ENCODE measurements at places on chromosomes 2 and 18.

GRCh38 chr2:175318542-175318941, 137.0 kb upstream of the ATP5MC3 start:
- DNase-seq: no peak

GRCh38 chr2:1192121-1192520, 221.1 kb upstream of the TPO start:
- no peak for DNase-seq

DNA sequence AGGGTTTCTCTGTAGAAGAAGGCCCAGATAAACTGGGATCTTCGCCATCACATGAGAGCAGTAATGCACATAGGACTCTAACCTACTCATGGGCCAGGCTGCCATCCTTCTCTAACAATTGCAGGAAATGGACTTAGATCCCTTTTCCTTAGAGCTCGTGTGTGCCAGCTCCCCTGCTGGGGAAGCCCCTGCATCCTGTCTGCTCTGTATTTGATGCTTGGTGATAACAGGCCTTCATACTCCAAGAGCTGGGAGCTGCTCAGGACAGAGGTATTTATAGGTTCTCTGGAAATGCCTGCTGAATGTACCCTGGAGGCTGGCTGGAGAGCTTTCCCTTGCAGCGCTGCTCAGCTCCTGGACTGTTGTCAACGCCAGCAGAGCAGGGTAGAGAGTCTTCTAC, 249.6 kb downstream of the MTX2 start:
- DNase-seq: no peak

- DNase-seq: no peak
These were observed 31.3 kb downstream of the HDHD2 start for GRCh38 chr18:47118981-47119380.

GRCh38 chr2:8684540-8684877, 2.7 kb downstream of the ID2 start:
- peak; percentile 59 for DNase-seq

- no peak for DNase-seq
These were observed 95.3 kb upstream of the CAVIN2 start for GRCh38 chr2:191942090-191942738.

DNA sequence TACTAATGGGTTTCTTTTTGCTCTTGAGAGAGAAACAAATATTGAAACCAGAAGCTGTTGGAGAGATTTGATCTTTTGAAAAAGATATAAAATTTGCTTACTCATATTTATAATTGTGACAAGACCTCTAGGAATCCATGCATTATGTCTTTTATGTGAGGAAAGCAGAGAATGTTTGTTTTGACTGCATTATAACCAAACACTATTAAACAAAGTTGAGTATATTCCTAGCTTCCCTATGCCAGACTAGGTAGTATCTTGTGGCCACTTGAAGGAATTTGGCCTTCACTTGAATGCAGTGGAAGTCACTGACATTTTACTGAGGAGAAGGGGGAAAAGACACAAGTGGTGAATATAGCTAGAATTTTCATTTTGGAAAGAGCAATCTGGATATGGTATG, 521.8 kb upstream of the ZEB2 start:
- DNase-seq: no peak

DNA sequence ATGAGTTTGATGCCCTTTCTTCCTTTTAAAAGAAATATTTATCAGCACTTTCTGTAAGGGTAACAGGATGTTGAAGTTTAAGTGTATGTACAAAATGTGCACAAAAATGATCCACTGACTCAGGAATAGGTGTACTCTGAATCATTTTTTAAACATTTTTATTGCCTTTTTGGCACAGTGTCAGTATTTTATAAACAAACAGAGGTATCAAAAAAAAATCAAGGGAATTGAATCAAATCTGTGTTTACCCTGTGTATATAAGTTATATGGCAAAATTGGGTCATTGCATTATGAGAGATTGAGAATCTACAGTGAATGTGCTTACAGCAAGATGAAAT, 513.9 kb upstream of the NETO1 start:
- DNase-seq: no peak

- DNase-seq: no peak
These were observed 5.8 kb downstream of the SMIM21 start for GRCh38 chr18:75421656-75422055.

DNA sequence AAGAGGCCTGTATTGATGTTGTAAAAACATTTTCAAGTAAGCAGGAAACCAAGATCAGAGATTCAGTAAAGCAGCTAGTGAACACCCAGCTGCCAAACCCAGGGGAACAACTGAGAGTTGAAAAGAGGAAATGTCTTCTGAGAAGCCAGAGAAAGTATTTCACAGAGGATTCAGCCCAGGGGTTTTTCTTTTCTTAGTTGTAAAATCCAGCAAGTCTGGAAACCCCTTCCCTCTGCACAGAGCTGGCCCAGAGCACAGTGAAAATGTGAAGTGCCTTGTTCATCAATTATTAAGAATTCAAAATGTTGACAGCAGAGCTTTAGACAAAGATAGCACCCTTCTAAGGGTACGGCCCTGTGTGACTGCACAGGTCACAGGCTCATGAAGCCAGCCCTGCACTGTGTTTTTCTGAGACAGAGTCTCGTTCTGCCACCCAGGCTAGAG, 28.4 kb downstream of the AFF3 start:
- no peak for DNase-seq

GRCh38 chr2:138026111-138027020, 62.1 kb downstream of the HNMT start:
- DNase-seq: no peak

- DNase-seq: no peak
These were observed 178.6 kb downstream of the MYCN start for GRCh38 chr2:16118611-16119590.

- peak; percentile 30 for DNase-seq
These were observed 32.8 kb downstream of the KATNAL2 start for GRCh38 chr18:46950064-46950656.

DNA sequence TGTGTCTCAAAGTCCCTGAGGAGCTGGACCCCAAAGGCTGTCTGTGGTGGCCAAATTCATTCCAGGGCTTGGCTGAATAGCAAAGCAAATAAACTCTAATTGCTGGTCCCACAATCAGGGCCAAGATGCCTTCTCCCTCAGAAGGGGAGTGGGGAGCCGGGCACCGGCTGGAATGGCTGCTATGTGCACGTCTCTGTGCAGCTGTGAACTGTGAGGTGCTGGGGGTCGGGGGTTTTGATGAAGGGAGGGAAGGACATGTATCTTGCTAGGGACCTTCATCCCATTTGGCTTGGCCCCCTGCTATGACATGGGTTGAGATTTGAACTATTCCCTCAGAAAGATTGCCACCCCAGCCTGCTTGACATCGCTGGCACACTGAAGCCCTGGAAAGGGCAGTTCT, 60.4 kb downstream of the CIB4 start:
- no peak for DNase-seq

DNA sequence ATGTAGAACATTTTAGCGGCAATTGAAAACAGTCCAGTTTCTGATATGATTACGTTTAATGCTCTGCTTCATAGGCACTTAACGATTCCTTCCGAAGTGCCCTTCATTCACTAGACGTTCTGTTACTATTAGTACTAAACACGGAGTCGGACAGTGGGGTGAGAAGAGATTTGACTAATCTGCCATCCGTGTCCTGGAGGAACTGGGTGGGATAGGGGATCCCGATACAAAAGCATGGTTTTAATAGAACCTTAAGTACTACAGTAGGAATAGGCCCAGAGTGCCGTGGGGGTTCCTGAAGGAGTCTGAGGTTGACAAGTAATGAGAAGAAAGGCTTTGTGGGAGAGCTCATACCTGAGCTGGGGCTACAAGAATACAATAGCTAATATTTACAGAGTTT, 631 bp downstream of the MORN2 start:
- DNase-seq: no peak

DNA sequence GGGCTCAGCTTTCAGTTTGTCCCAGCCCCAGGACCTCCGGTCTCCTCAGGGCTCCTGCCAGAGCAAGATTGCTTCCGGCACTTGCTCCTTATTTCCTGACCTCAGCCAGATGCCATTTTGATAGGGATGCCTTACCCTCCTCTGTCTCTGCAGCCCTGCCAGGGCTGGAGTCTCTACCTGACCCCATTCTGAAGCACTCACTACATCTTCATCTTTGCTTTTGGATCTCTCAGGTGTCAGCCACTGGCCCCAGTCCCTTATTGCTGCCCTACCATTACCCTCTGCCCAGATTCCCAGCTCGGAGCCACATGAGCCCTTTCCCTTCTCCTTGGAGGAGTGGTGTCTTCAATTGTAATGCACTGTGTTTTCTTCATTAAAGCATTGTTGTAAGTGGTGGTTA, 17.1 kb downstream of the OSBPL6 start:
- DNase-seq: no peak

GRCh38 chr2:237213315-237214022, 127.8 kb downstream of the COPS8 start:
- DNase-seq: peak; percentile 54

GRCh38 chr18:74689251-74689650, 91.6 kb downstream of the ZNF407 start:
- no peak for DNase-seq

- no peak for DNase-seq
These were observed 63.4 kb downstream of the PIKFYVE start for GRCh38 chr2:208329485-208329884.

DNA sequence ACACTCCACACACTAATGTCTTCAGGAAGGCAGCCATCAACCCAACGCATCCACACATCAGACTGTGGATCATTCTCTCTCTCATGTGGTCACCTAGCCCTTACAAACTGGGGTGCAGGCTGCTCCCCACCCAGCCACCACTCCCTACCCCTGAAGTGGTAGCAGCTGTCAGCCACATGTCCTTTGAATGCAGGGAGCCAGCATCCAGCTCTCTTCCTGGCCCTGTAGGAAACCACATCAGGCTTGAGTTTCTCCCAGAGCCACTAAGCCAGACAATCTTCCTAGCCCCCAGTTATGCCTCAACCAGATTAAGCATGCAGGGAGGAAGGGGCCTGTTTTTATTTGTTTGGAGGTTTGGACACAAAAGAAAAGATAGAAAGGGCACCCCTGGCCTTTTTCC, 52.8 kb upstream of the SPP2 start:
- no peak for DNase-seq

GRCh38 chr2:217928324-217929181, 74.2 kb downstream of the TNS1 start:
- DNase-seq: no peak

DNA sequence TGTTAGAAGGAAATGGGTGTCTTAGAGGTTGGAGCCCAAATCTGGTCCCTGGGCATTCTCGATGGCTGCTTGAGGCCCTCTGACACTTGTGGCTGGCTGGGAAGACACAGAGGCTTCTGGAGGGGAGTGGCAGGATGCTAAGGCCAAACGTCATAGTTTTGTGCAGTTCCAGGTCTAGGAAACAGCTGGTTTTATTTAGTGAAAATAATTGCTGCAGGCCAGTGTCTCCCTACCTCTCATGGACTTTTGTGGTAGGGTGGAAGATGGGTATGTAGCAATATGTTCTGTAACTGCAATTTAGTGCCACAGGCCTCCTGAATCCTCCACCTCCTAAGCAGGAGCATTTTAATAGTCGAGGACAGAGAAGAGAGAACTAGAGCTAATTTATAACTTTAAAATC, 32.2 kb upstream of the SPRED2 start:
- no peak for DNase-seq

DNA sequence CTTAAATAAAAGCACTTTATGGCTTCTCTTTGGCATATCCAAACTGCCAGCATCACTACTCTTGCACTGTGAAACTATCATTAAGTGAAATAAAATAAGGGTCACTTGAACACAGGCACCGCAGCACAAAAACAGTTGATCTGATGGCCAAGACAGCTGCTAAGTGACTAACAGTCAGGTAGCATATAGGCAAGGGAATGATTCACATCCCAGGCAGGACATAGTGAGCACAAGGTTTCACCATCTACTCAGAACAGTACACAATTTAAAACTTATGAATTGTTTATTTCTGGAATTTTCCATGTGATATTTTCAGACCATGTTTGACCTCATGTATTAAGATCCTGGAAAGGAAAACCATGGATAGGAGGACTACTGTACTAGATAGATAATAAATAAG, 214.2 kb downstream of the MREG start:
- DNase-seq: peak; percentile 64

DNA sequence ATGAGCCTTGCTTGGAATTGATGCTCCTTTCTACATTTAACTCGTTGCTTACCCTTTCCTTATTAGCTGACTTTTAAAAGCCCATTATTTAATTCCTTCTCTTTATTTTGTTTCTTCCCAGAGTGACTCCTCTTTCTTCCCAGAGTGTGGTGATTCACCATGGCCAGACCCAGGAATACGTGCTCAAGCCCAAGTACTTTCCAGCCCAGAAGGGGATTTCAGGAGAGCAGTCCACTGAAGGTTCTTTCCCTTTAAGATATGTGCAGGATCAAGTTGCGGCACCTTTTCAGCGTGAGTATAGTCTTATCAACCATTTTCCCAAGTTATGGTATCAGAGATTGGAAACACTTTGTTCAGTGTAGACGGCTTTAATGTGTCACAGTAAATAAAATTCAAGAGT, 163.7 kb downstream of the LTBP1 start:
- no peak for DNase-seq

DNA sequence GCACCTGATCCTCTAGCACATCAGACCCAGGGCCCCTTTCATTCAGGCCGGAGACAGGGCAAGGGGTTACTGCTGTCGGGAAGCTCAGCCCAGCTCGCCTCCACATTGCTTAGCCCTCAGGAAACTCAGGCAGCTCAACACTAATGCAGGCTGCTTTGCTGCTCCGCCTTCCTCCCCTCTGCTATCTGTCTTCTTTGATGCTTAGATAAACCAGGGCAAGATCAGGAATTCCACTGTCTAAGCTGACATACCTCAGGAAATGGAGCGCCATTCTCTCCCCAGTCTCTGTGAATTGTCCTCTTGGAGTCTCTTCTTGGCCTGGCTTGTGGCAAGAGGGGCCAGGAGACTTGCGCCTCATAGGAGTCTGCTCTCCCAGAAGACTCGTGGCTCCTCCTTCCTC, 25.5 kb upstream of the EXOC6B start:
- DNase-seq: no peak

DNA sequence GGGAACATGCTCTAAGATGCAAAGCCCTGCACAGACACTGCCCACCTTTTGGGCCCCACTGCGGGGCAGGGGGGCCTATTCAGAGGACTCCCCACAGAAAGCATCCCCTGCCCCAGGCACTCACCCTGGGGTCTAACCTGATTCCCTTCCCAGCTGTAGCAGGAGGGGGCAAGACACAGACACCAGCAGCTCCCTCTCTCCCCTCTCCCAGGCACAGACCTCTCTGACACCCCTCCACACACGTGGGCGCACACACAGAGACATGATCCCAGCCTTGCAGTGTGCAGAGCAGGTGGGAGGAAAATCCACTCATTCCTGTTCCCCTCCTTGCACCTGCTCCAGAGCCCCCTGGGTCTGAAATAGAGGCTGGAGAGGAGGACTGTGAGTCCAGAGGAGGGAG, 10.7 kb downstream of the TNS1 start:
- DNase-seq: no peak

GRCh38 chr18:6994771-6995430, 122.7 kb downstream of the LAMA1 start:
- DNase-seq: peak; percentile 54

GRCh38 chr2:164458792-164459191, 162.5 kb downstream of the GRB14 start:
- no peak for DNase-seq
